Stimulated activated CD4-positive, alpha-beta T cell treated with anti-CD3 and anti-CD28 coated beads, Interleukin-1b, Interleukin-23, amount 100 ng/mL, for 1 hour (primary cell): ENCODE measurements at places on chromosomes 6 and 20.
A peak's percentile ranks its signal among the peaks of the same experiment; 100 is the strongest.

DNA sequence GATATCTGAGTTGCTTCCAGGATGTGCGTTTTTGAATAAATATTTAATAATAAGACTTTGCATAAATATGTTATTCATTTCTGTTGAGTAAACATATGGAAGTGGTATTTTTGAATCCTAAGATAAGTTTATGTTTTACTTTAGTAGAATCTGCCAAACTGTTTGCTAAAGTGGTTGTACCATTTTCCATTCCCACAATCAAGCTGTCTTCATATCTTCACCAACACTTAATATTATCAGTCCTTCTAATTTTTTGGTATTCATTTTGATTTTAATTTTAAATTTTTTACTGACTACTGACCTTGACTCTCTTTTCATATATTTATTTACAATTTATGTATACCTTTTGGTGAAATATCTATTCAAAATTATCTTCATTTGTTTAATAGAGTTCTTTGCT, 293.9 kb upstream of the PTCHD4 start:
- DNase-seq, result no peak

DNA sequence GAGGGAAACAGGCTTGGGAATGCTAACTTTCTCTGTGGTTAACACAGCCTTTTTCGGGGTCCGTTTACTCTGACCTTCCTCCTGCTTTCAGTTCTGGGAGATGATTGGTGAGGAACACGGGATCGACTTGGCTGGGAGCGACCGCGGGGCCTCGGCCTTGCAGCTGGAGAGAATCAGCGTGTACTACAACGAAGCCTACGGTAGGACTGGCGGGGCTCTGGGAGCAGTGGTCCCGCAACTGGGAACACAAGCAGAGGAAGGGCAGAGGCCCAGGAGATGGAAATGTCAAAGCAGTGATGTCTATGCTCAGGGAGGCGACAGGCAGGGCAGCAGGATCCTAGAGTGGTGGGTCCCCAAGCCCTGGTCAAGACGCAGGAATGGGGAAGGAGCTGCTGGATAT, 3.5 kb downstream of the TUBB1 start:
- DNase-seq, result no peak

- no peak for DNase-seq
These were observed 540.7 kb upstream of the BTBD3 start for GRCh38 chr20:11376998-11377397.

GRCh38 chr6:8556370-8557013, 121.1 kb upstream of the SLC35B3 start:
- DNase-seq, result no peak

- no peak for DNase-seq
These were observed 1.4 kb downstream of the PREP start for GRCh38 chr6:105401247-105402089.

DNA sequence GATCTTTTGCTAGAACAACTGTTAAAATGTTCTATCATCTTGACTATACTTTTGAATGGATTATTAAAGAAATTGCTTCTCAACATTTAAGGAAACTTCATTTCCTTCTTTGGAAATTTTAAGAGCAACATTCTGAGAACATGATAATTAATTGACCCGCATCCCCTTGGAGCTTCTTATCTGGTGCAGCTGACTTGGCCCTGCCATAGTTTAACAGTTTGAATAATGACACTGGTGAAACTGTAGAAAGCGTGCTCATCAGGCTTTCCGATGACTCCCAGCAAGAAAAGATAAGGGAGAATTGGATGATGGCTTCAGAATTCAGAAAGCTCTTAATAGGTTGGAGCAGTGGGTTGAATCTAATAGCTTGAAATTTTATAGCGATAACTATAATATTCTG, 38.1 kb downstream of the SNX9 start:
- no peak for DNase-seq

DNA sequence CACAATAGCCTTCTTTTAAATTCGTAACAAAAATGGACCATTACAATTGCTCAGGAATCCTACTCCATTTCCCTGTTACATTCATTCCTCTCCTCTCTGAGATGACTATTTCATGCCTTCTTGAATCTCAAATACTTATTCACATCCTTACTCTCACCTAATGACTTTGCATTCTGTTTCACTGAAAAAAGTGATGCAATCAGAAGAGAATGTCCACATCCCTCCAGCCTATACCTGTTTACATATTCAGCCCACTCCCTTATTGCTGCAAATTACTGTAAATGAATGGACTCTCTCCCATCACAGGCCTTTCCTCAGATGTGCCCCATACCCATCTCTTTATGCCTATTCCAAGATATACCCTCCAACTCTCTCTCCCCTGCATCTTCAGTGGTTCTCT, 8.6 kb downstream of the TAAR1 start:
- no peak for DNase-seq

DNA sequence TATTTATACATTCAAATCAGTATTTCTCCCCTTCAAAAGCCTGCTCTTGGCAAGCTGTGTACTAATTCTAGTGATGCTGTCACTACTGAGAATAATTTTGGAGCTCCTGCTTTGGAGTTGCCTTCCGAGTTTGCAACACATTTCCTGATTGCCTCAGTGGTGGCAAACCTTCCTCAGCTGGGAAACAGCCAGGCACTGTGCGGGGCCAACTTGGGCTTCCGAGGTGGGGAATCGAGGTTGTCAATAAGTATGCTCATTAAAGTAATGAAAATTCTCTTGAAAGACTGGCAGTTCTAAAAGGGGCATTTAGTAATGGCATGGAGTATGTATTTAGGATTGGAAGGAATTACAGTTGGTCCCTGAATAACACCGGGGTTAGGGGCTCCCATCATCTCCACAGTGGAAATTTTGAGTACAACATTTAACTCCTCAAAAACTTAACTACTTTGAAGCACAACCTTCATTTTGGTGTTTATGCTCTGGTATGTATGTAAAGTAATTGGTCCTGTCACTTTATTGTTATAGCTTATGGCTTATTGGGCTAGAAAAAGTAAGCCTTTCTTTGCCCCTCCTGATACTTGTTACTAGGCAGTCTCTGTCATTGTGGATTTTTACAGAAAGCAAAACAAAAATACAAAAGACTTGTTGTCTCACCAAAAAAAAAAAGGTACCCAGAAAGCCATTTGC, 2.7 kb downstream of the PAQR8 start:
- DNase-seq, result no peak

- no peak for DNase-seq
These were observed at the start of gene SCUBE3 for GRCh38 chr6:35213824-35214756. SCUBE3 (plus strand) TSS chr6:35213956; CDS start chr6:35214419, 463 bp downstream.

DNA sequence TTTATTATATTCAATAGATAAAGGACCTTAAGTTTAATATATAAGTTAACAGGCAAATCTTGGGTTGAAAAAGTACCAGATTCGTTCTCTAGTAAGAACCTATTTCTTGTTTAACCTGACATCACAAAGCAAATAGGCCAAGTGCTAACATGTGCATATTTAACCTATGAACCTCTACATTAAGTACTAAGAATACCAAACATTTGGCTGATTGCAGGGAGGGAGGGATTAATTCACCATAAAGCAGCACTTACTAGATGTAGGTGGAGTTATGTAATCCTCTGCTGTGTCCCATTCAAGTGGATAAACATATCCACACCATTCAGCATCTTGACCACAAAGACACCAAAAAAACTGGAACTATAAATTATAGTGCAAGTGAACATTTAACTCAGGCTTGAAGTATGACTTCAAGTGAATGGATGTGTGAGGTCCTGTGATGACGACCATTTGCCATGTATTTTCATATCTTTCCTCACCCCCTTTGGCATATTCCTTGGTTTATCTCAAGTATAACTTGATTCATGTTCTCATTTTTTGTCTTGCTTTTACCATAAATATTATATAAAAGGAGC, 10.2 kb downstream of the STX11 start:
- DNase-seq, result no peak

- DNase-seq, result no peak
These were observed 65.1 kb upstream of the SCGN start for GRCh38 chr6:25586927-25587326.

DNA sequence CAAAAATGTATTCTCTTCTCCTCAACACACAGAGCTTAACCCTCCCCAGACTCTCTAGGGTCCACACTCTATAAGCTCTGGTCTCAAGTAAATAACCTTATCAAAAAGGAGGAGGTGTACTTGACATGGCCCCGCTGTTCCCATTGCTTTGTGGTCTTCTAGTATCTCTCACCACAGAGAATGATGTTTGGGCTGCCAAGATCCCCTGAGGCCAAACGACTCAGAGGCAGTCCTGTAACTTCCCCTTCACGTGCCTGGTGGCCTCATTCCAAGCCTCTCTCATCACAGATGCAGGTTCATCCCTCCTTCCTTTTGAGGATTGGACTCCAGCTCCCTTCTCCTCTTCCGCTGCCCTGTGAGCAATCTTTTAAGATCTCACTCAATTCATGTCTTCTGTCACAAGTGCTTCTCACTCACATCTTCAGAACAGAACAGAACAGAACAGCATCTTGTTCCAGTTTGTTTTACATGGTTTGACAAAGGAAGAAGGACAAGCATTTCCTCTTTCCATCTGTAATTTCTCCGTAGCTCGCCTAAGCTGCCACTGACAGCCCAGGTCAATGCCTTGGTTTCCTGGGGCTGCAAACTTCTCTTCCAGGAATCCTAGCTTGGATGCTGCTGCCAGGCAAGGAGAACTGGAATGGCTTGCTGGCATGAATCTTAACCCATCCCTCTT, 541.5 kb downstream of the CD83 start:
- no peak for DNase-seq

- peak; percentile 61 for DNase-seq
These were observed 35.2 kb upstream of the HLA-G start for GRCh38 chr6:29792123-29793035.

- DNase-seq, result no peak
These were observed 169.7 kb downstream of the HAO1 start for GRCh38 chr20:7770578-7770977.

- DNase-seq, result no peak
These were observed 21.8 kb downstream of the CDS2 start for GRCh38 chr20:5148581-5148980.

DNA sequence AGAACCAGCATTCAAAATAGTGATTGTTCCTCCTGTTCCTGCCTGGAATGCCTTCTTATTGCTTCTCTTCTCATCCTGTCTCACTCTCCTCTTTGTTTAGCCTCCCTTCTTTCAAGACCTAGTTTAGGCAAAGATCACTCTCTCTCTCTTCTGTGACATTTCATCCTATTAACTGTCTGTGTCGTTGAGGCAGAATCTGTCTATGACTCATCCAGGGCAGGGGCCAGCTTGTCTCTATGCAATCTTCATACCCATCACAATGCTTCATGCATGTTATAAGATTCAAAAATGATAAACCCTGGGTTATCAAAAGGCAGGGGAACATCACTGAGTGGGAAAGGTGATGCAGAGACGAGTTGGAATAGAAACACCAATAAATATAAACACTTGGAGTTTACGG, 32.2 kb upstream of the FOXA2 start:
- no peak for DNase-seq

DNA sequence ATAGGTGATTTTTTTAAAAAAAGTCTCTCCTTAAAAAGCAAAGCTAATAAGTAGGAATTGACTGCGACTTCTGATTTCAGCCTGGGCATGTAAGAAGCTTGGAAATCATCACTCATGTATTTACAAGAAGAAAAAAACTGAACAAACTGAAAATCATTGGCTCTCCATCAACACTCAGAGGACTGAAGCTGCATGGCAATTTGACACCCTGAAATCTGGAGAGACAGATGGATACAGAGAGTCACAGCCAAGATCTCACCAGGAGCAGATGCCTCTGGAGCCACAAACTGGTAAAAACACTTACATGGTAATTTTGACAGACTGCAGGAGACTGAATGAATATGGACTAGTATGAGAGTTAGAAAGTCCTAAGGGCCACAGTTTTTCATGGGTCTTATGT, 191.2 kb upstream of the TCF21 start:
- DNase-seq, result no peak

DNA sequence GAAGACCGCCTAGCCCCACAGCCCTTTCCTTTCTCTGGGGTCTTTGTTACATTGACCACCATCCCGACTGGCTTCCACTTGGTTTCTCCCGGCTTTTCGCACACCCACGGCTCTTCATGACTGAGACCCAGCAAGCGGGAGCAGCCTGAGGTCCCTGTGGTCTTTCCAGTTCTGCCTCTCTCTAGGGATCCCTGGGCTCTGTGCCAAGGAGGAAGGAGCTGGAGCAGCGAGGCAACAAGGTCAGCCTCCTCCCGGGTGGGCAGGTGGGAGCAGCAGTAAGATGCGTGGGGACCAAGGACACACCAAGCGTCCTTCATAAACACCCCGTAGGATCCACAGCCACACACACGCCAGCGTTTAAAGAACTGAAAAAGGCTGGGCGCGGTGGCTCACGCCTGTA, 29.6 kb upstream of the MRGBP start:
- no peak for DNase-seq

DNA sequence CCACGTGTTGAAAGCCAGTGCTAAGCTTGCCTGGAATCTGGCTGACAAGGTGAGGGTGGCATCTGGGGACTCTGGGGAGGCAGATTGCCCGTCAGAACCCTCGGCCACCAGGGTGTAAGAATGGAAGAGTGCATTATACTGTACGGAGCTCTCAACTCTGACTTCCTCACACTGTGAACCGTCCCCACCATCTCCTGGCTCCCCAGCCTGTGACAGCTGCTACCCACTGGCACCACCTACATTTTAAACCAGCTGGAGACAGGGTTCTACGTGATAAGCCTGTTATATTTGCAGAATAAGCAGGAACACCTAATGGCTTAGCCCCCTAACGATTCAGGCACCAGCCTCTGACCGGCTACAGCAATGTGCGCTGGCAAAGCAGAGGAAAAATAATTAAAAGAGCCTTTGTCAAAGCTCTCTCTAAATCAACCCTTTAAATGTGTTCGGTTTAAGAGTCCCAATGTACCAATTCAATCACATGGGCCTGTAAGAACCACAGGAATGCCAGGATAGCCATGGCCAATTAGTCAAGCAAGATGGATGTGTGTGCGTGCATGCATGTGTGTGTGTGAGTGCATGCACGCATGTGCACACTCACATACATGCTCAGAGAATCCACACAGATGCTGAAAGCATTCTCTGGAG, 89.1 kb upstream of the TAB2 start:
- no peak for DNase-seq

GRCh38 chr6:163790266-163790840, 375.8 kb downstream of the QKI start:
- no peak for DNase-seq

DNA sequence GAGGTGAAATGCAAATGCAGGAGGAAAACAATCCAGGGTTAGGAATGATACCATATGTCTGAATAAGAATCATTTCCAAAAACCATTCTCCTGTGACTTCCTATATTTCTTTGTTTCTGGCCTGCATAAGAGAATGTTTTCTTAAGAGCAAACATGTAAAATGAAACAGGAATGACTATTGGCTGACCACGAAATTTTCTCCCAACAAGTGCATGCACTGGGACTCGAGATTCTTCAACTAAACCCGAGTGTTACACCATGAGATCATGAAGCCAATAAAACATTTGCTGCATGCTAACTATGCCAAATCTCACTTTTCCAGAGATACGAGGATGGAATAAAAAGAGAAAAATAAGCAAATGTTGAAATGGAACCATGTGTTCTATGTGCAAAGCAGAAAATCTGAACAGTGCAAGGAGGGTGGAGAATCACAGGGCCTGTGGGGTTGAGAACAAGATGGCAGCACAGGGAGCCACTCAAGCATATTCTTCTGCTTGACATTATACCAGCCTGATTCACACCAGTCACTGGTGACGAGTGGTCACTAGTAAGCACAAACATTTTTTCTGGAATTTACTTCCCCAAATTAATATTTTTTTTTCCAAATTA, 212.2 kb upstream of the FOXA2 start:
- DNase-seq, result no peak
